Lung (tissue), 17 donors: ENCODE measurements at places on chromosomes 4 and X.
A peak's percentile ranks its signal among the peaks of the same experiment; 100 is the strongest.

- no peak for DNase-seq
These were observed 311.6 kb upstream of the GALNT7 start for GRCh38 chr4:172857026-172857425.

DNA sequence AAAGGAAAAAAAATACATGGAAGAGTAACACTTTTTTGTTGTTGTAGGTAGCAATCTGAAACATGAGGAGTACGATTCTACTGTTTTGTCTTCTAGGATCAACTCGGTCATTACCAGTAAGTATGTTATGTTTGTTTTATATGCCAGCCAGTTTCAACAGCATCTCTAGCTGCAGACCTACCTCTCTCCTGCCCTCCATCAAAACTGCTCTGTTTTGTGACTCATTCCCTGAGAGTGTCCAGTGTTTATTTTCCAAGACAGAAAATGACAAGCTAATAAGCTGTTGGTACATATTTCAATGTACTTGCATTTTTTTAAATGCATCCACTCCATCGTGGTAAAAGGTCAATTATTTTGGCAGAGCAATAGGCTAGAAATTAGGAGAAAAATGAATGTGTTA is 347 bp downstream of the AMTN start:
- DNase-seq = no peak

DNA sequence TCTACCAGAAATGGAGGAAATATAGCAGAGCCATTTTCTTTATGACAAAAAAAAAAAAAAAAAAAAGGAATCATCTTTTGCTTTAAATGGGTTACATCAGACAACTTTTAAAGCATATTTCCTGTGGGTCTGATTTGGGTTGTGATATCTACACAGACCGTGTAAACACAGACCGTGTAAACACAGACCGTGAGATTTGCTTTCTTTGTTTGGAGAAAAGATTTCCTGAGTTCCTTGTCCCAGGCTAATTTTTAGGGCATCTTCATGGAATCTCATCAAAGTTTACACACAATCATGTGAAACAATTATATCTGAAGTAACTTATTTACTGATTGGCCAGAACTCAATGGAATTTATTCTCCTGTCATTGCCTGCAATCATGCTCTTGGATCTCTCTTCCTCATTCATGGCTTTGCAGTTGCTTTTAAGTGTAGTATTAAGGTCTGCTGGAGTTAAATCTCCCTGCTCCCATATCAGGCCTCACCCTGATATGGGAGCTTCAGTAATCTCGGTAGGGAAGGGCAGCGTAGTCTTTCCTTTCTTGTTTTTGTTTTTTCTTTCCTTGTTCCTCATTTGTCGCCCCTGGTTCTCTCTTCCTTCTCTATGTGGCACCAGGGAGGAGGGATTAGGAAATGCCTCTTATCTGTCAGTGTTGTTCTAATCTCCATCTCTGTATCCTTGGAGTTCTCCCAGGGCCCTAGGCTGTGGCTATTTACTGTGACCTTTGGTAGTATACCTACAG is 248.6 kb upstream of the JADE1 start:
- DNase-seq = no peak

GRCh38 chr4:77360451-77360850 is 203.4 kb downstream of the CCNG2 start:
- DNase-seq = peak; percentile 30

DNA sequence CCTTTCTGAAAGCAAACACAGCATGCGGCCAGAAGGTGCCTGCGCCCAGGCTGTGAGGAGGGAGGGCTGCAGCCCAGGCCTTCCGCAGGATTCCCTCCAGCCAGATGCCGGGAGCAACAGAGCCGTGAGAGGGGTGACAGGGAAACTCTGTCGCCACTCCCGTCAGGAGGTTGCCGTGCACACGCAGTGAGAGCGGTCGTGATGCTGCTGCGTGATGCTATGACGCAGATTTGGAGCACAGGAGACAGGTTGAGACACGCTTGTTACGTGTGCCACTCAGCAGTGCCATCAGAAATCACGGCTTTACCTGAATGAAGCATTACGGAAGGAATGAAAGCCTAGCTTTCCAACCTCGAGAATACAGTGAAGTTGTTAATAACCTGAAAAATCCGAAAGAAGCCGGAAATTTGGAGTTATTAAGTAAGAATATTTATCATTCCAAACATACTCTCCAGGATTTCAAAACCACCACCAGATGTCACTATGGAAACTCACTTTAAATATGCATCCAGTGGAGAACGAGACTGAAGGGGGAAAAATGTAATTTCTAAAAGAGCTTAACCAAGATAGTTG is 54.4 kb downstream of the FAT1 start:
- peak; percentile 86 for DNase-seq

DNA sequence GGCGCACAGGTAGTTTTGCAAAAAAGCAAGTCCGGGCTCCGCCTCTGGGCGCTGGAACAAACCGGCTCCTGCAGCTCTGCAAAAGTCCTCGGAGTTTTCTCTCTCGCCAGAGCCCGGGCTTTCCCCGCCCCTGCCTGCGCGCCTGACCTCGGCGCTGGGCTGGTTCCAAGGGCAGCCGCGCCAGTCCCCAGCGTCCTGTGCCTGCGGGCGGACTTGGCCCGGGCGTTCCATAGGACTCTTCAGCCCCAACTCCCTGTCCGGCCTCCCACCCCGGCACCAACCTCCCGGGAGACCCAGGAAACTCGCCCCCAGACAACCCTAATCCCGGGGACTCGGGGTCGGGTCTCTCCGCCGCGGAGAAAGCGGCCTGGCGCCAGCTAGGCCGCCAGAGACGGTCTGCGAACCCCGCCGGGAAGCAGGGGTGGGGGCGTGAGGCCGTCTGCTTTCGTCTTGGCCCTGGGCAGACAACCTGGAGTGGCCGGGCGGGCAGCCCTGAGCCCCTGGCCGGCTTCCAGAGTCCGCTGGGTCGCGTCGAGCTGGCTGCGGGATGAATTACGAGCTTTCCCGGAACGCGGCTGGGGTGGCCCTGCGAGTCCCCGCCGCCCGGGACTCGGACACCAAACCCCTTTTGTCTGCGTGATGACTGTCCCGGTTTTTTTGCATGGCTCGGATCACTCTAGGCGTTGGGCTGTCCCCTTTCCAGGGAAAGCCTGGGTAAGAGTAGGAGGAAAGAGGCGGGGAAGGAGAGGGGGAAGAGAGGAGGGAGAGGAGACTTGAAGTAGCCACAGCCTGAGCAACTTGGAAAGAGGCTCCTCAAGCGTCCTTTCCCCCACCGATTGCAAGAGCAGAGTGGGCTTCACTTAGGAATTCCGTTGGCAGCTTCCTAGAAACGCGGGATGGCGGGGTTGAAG is 916 bp downstream of the MXRA5 start:
- peak; percentile 23 for DNase-seq

GRCh38 chrX:23953908-23954269 is 46.1 kb downstream of the CXorf58 start:
- no peak for DNase-seq

- DNase-seq = peak; percentile 57
These were observed 862 bp upstream of the INPP4B start for GRCh38 chr4:142846729-142847596.

- DNase-seq = peak; percentile 32
These were observed 69.7 kb downstream of the KLHL8 start for GRCh38 chr4:87150498-87151261.

GRCh38 chr4:9926586-9926985 is 94.7 kb downstream of the SLC2A9 start:
- DNase-seq = no peak

- DNase-seq = no peak
These were observed 866 bp downstream of the RBM46 start for GRCh38 chr4:154781983-154782293.
